ENCODE measurements at places on chromosomes 6 and 20. TPM values are rescaled to one million over a fixed set of nuclear protein-coding genes. Genes with fewer than 3 reads are reported as not detected.

- no peak for DNase-seq
Observed at GRCh38 chr6:91149246-91149955, 562.5 kb upstream of the MAP3K7 start.

The RIPOR3 gene
- 10.6 TPM for total RNA-seq

DNA sequence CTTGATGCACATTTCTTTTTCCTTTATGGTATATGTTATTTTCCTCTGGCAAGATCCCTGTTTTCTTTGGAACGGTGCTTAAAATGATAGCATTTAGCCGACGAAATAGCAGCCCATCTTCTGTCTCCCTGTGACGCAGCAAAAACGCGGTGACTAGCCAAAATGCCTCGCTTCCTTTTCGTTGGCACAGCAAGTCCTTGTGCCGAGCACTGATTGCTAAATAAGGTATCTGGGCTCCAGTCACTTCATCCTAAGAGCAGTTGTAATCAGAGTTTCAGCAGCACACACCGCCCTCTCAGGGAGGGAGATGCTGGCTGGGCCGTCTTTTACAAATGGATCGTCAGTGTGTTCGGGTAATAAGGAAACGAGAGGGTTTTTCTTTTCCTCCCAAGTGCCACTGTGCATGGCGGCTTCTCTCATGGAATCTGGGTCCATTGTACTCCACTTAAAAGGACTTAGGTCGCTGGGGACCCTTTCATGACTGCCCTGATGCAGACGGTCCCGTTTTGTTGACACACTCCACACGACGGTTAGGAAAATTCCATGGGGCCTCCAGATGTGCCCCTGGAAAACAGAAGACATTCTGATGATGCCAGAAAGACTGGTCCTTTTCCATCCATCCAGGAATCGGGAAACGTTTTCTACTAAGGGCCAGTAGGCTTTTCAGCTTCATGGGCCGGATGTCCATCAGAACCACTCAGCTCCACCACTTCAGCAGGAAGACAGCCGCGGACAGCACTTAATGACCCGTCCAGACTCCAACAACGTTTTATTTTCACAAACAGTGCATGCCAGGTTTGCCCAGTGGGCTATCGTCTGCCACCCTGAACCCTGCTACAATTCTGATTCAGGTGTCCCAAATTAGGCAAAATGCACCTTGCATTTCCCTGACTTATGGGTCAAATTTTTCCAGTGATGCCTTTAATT, 185.5 kb downstream of the CDH4 start:
- DNase-seq = peak; percentile 69

The SYNDIG1 gene
- total RNA-seq = 11.3 TPM

The KCNQ5 gene
- 4.0 TPM for total RNA-seq

The FOXQ1 gene
- not detected for total RNA-seq

GRCh38 chr20:62732031-62732760, 23.6 kb downstream of the NTSR1 start:
- DNase-seq = no peak

- DNase-seq = no peak
Observed at GRCh38 chr20:35224536-35224935, 2.0 kb upstream of the MMP24 start.

DNA sequence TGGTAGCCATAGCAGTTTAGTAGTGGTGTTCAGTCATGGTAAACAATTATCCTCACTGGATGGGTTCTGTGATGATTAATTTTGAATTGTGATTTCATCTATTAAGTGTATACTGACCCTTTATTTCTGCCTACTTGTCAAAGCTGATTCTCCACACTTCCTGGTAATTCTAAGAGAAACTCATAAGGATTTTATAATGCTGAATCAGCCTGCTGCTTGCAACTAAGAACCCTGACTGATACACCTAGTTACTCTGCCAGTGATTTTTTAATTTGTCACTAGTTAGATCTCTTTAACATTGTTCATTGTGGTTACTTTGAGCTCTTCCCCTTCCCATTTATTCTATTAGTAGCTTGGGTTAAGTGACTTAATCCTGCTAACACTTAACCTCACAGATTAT, 8.6 kb downstream of the CDC40 start:
- no peak for DNase-seq

DNA sequence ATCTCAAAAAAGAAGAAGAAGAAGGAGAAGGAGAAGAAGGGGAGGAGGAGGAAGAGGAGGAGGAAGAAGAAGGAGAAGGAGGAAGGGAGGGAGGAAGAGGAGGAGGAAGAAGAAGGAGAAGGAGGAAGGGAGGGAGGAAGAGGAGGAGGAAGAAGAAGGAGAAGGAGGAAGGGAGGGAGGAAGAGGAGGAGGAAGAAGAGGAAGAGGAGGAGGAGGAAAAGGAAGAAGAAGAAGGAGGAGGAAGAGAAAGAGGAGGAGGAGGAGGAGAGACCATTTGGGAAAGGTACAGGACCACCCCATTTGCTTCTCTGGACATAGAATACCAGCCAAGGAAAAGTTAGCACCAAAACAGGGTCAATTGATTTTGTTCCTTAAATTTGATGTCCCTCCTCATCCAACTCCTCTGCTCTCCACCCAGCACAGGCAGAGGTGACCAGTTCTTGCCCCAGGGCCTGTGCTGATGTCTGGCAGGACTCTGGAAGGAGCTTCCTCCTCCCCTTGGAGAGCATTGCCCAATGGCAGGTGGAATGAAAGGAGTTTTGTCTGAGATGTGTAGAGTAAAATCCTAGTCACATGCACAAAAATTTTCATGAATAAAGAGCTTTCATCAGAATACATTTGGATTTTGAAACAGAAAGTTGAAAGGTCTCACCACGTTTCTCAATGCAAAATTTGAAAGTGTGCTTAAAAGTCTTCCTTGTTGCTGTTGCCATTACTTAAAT, 182.9 kb downstream of the LY86 start:
- no peak for DNase-seq

- no peak for DNase-seq
Observed at GRCh38 chr20:44405785-44406571, 50.5 kb downstream of the HNF4A start.

GRCh38 chr6:17908831-17909230, 78.6 kb downstream of the KIF13A start:
- DNase-seq = no peak

- DNase-seq = no peak
Observed at GRCh38 chr6:133648581-133648980, 240.3 kb upstream of the TCF21 start.

GRCh38 chr20:57262784-57263609, 3.4 kb downstream of the BMP7 start:
- no peak for DNase-seq

The C6orf163 gene
- total RNA-seq = 2.7 TPM

GRCh38 chr20:20205862-20206236, 153.5 kb downstream of the CFAP61 start:
- no peak for DNase-seq

GRCh38 chr20:3031524-3032147, 11.8 kb upstream of the GNRH2 start:
- DNase-seq = no peak

- DNase-seq = no peak
Observed at GRCh38 chr20:51021067-51022025, 1.6 kb downstream of the KCNG1 start.

Measured in posterior vena cava (tissue), 2 donors.